CD8-positive, alpha-beta memory T cell (primary cell): ENCODE measurements at places on chromosomes 3 and 15. TPM values are rescaled to one million over a fixed set of nuclear protein-coding genes. Genes with fewer than 3 reads are reported as not detected.

DNA sequence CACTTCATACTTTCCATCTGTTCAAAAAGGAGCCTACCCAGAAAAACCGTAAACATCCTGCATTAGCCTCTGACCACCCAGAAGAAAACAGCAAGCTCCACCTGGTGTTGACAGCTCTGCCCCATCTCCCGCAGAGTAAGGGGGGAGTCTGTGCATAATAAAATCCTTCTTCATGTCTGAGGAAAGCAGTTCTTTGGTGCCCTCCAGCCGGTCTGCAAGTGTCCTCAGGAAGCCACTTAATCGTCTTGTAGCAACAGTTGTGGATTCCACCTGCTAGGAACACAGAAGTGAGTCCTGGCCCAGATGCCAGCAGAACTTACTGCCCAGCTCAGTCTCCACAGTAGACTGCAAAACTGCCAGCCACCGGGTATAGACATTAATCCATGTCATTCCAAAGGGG lies 22.5 kb downstream of the RIOX2 start:
- no peak overlapping the region for H3K4me3 ChIP-seq
- H3K36me3 ChIP-seq = peaks cover 38% of the 10 kb centered on the region
- H3K27me3 ChIP-seq = no peaks in the 10 kb centered on the region

DNA sequence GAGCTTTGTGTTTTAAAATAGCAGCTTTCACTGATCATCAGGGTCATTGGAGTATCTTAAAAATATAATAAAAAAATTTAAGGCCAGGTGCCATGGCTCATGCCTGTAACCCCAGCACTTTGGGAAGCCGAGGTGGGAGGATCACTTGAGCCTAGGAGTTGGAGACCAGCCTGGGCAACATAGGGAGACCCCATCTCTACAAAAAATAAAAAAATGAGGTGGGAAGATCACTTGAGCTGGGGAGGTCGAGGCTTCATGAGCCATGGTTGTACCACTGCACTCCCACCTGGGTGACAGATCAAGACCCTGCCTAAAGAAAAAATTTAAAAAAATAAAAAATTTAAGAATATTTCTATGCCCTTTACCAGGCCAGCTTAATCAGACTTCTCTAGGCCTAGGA lies 1.5 kb downstream of the HMCES start:
- no peaks in the 10 kb centered on the region for H3K27me3 ChIP-seq
- peak overlapping the region; percentile 96 for H3K4me3 ChIP-seq
- H3K4me1 ChIP-seq = peaks cover 27% of the 10 kb centered on the region
- DNase-seq = no peak
- H3K36me3 ChIP-seq = peaks cover 6% of the 10 kb centered on the region

GRCh38 chr15:90706394-90707327 lies 10.5 kb upstream of the BLM start:
- no peak for DNase-seq
- no peaks in the 10 kb centered on the region for H3K4me1 ChIP-seq
- no peaks in the 10 kb centered on the region for H3K36me3 ChIP-seq
- H3K27ac ChIP-seq = no peak overlapping the region
- no peaks in the 10 kb centered on the region for H3K27me3 ChIP-seq
- no peak overlapping the region for H3K4me3 ChIP-seq

GRCh38 chr3:174397848-174398247 lies 461.3 kb upstream of the NAALADL2 start:
- DNase-seq = no peak
- H3K4me1 ChIP-seq = no peaks in the 10 kb centered on the region
- H3K27ac ChIP-seq = no peak overlapping the region
- no peaks in the 10 kb centered on the region for H3K27me3 ChIP-seq

GRCh38 chr3:8421267-8421666 lies 80.4 kb upstream of the LMCD1 start:
- DNase-seq = no peak
- H3K36me3 ChIP-seq = no peaks in the 10 kb centered on the region
- no peak overlapping the region for H3K27ac ChIP-seq
- H3K27me3 ChIP-seq = no peaks in the 10 kb centered on the region

DNA sequence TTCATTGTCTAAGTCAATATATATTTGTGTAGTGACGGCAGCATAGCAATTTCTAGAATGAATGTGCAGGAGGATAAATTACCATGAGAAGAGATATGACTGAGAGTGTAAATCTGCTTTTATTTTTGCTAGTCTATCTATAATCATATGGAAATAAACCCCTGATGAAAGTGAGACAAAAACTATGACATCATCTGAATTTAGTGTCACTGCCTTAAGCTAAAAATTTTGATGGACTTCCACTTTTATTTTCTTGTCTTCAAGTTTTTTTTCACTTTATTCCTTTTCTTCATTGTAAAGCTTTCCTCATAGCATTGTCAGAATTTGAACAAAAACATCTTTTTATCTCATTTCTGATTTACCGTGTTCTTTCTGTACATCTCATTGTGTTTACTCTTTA lies 242.0 kb downstream of the CHST2 start:
- no peaks in the 10 kb centered on the region for H3K36me3 ChIP-seq
- no peak overlapping the region for H3K27ac ChIP-seq
- H3K4me3 ChIP-seq = no peak overlapping the region
- peaks cover 12% of the 10 kb centered on the region for H3K4me1 ChIP-seq
- no peaks in the 10 kb centered on the region for H3K27me3 ChIP-seq

DNA sequence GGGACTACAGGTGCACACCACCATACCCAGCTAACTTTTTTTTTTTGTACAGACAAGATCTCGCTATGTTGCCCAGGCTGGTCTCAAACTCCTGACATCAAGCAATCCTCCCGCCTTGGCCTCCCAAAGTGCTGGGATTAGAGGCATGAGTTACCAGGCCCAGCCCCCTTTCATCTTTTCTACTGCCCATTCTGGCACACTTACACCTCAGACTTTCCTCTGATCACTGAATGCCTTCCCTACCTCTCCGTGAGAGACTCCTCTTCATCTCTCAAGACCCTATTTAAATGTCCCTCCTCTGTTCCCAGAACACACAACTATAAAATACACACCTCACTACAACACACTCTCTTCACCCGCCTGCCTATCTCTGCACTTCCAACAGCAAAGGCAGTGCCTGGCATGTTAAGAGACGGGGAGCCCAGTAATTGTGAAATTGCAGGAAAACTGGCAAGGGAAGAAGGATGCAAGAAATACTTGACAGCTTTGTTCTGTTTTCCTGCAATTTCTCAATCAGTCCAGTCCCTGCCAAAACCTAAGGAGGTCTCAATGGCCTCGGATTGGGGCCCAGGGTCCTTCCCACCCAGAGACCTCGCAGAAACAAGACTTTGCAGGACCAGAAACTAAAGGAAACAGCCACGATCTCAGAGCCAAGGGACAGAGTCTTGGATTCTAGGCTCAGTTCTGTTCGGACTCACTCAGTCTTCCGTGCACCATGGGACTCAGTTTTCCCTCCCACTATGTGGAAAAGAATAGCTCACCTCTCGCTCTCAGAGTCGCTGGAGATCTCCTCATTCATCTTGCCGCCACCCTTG lies 849 bp downstream of the RRP9 start:
- peak overlapping the region; percentile 70 for H3K27ac ChIP-seq
- H3K4me3 ChIP-seq = peak overlapping the region; percentile 89
- H3K36me3 ChIP-seq = peaks cover 25% of the 10 kb centered on the region
- H3K27me3 ChIP-seq = no peaks in the 10 kb centered on the region
- peaks cover 30% of the 10 kb centered on the region for H3K4me1 ChIP-seq

GRCh38 chr3:16720367-16720940 lies 115.2 kb upstream of the DAZL start:
- no peak overlapping the region for H3K4me3 ChIP-seq
- no peaks in the 10 kb centered on the region for H3K4me1 ChIP-seq
- no peak for DNase-seq
- H3K36me3 ChIP-seq = no peaks in the 10 kb centered on the region
- H3K27me3 ChIP-seq = no peaks in the 10 kb centered on the region

TRIM42 gene
- total RNA-seq = not detected

MYD88 gene
- total RNA-seq = 35.9 TPM

PRTG gene
- total RNA-seq = not detected

SPINK8 gene
- not detected for total RNA-seq

FRMD5 gene
- 0.28 TPM for total RNA-seq

PDIA3 gene
- 336 TPM for total RNA-seq

FSTL1 gene
- total RNA-seq = 0.09 TPM
